ENCODE measurements at places on chromosomes 4 and X.

DNA sequence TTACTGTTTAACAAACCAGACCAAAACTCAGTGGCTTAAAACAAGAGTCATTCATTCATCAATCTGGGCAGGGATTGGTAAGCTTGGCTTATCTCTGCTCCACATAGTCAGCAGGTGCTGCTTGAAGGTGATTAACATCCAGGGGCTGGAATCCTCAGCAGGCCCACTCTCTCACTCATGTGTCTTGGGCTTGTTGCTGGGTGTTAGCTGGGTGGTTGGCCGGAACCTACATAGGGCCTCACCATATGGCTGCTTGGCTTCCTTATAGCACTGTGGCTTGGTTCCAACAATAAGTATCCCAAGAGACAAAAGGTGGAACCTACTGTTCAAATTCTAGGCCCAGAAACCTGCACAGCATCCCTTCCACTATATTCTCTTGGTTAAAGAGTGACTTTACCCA, 125.0 kb downstream of the RASGEF1B start:
- DNase-seq = no peak

GRCh38 chr4:150382028-150382427, 199.9 kb upstream of the MAB21L2 start:
- no peak for DNase-seq

DNA sequence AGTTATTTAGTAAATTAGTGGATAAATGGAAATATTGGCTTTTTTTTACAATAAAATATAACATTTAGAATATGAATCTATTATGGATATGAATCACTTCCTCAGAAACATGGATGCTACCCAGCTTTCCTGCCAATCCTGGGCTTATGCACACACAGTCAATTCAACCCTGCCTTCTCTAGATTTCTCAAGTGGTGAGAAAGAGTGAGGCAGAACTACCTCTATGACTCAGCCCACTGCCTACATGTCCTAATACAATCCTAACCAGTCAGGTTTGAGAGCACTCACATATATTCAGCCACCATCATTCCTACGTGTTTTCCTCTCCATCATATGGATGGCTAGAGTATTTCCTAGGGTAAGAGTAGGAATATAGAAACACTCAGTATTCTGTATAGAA, 91.1 kb upstream of the ANKRD50 start:
- no peak for DNase-seq

DNA sequence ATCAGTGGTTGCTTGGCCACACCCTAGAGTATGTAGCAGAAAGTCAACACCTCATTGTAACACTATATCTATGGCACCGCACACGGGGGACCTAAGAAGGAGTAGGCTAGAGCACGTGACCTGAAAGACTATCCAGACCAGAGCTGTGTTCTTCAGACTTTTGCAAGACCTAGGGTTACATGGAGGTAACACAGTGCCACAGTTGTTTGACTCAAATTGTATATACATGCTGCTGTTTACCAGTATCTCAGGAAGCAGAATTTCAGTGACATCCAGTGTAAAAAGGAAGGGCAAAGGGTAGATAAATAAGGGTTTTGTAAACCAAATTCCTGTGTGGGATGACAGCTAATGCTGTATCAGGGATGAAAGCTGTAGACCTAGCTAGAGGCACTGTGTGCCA, 30.2 kb downstream of the PNMA6A start:
- no peak for DNase-seq

DNA sequence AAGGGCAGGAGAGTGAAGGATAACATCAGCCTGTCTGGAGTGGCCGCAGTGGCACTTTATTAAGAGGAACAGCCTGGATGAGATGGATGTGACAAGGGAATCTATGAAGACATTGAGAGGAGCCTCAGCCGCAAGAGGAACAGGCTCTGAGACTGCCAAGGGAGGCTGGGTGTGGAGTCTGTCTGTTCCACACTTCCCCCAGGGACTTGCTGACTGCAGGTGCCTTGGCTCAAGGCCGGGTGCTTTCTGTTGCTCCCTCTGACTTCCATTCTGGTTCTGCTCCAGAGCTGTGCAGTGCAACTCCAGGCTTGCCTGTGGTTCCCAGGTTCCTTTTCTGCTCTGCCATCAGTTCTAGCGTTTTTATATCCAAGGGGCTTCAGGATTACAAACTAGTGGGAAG, 54.6 kb downstream of the FRMPD3 start:
- no peak for DNase-seq

- DNase-seq = no peak
Observed at GRCh38 chr4:612052-612748, 13.2 kb upstream of the PDE6B start.

DNA sequence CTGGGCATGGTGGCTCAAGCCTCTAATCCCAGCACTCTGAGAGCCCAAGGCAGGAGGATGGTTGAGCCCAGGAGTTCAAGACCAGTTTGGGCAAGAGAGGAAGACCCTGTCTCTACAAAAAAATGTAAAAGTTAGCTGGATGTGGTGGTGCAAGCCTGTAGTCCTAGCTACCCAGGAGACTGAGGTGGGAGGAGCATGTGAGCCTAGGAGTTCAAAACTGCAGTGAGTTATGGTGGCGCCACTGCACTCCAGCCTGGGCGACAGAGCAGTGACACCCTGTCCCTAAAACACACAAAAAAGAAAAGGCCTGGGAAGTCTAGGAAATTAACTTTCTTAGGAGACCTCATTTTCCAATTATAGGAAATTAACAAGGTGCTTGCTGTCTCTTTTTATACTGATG, 76.8 kb downstream of the JAKMIP1 start:
- DNase-seq = no peak

GRCh38 chr4:69239557-69240168, 25.1 kb upstream of the UGT2B11 start:
- DNase-seq = no peak

GRCh38 chr4:40192114-40193015, 4.5 kb upstream of the RHOH start:
- no peak for DNase-seq

- no peak for DNase-seq
Observed at GRCh38 chrX:41442824-41443550, 4.2 kb upstream of the NYX start.

Data from CD4-positive, alpha-beta T cell treated with Interleukin-15 for 4 hours (primary cell).